ENCODE measurements at places on chromosomes 3 and 15.
A peak's percentile ranks its signal among the peaks of the same experiment; 100 is the strongest.

DNA sequence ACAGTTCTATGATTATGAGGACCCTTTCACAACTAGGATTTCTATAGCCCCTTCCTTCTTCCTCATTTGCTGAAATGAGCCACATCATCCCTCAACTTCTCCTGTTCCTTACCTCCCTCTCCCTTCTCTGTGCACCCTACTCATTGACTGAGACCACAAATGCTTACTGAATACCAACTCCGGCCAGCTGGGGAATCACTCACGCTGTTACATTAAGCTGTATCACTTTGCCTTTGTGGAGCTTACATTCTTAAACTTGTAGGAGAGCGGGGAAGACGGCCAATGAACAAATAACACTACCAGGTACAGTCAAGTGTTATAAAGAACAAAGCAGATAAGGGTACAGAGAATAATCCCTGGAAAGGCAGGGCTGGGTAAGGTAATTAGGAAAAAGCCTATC is 5.7 kb downstream of the SUCLG2 start:
- DNase-seq: peak; percentile 32

GRCh38 chr3:150675587-150675986 is 28.1 kb downstream of the ERICH6 start:
- no peak for DNase-seq

DNA sequence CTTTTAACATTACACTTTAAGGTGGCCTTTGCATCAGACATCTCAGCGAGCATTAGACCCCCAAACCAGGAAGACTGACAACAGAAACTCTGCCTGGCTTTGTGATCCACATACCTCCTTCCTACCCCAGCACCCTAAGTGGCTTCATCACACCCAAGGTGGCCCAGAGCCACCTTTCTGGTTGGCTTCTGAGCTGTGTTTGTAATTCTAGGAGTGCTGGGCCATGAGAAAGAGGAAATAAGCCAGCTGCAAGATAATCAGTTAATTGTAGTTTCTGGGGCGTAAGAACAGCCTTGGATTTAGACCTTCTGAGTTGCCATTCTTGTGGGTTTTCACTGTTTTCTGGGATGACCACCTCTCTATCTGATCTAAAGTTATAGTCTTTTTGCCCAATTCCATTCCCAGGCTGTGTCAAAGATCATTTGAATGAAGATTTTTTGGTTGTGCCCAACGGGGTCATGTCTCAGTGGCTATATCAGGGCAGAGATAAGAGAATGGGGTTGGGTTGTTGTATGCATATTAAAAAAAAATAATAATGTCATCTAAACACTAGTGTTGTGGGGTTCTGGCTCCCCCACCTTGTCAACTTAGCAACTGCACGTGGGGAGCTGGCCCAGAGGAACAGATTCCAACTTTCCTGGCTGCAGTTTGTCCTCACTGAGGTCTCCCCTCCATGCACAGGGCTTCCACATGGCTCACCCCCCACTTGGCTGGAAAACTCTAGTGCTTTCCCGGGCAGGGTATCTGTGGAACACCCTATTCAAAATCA is 234.8 kb upstream of the WNT5A start:
- DNase-seq: peak; percentile 68

- DNase-seq: no peak
Measured at GRCh38 chr3:13132281-13132680, 59.1 kb upstream of the IQSEC1 start.

GRCh38 chr15:61051569-61052031 is 177.5 kb downstream of the RORA start:
- DNase-seq: peak; percentile 59

DNA sequence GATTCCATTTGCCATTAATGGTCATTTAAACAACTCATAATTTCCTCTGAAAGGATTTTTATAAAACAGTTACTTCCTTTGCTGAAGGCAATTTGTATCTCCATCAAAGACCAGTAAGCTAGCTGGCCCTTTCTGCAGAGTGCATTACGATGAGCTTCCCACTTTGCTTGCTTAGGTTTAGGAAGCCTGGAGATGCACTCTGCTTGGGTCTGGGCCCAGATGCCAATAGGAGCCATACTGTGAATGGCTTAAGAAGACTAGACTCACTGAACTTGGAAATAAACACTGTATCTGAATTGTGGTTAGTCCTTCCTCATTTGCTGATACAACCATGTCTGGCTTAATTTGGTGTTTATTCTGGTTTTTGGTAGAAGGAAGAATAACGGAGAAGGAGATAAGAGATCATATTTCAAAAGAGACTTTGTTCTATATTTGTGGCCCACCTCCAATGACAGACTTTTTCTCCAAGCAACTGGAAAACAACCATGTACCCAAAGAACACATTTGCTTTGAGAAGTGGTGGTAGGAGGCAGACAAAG is 38.1 kb downstream of the OXNAD1 start:
- no peak for DNase-seq

DNA sequence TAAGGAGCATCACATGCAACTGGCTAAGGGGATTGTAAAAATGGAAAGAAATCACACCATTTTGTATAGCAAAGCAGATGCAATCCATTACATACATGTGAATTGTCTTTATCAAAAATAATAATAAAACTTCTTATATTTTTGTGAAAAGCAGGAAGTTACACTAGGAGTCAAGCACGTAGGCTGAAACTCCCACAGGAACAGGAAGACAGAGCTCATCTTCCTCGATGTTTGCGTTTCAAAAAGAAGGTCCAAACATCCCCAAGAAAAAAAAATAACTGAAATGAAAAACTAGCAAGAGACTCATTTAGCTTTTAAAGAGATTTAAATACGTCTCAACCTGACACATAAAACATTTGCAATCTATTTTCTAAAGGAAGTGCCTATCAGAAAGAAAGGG is 106.6 kb downstream of the TGFBR2 start:
- DNase-seq: no peak

- no peak for DNase-seq
Measured at GRCh38 chr3:71046791-71047190, 536.7 kb downstream of the FOXP1 start.

DNA sequence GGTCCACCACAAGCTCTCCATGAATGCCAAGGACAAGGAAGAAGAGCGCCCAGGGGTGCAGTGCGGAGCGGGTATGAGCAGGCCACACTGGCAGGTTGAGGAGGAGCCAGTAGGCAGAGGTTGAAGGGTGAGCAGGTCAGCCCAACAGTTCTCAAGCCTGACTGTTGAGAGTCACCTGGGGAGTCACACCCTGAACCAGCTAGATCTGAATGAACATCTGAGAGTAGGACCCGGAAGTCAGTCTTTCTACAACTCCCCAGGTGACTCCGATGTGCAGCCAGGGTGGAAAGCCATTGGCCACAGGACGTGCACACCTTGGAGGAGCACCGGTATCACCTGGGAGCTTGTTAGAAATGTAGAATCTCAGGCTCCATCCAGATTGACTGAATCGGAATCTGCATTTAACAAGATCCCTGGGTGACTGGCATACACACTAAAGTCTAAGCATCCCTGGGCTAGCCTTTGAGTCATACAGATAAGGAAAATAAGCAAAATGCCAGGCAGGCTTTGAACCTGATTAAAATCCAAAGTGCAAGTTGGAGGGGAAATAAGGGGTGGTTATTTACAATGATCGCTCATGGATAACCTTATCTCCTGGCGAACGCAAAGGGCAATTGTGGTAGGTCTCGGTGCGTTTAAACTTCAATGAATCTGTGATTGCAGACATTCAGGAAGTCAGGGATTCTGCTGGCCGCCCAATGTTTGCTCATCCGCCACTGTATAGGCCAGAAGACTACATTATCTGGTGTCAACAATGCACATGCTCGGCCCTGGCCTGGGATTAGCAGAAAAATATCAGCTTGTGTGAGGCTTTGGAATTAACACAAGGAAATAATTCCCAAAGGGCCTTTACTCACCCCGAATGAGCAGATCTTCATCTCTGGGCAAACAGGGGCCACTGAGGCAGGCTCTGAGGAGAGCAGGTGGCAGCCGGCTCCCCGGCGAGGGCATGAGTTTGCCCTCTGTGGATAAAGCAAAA is 11.7 kb upstream of the LYZL4 start:
- DNase-seq: no peak

DNA sequence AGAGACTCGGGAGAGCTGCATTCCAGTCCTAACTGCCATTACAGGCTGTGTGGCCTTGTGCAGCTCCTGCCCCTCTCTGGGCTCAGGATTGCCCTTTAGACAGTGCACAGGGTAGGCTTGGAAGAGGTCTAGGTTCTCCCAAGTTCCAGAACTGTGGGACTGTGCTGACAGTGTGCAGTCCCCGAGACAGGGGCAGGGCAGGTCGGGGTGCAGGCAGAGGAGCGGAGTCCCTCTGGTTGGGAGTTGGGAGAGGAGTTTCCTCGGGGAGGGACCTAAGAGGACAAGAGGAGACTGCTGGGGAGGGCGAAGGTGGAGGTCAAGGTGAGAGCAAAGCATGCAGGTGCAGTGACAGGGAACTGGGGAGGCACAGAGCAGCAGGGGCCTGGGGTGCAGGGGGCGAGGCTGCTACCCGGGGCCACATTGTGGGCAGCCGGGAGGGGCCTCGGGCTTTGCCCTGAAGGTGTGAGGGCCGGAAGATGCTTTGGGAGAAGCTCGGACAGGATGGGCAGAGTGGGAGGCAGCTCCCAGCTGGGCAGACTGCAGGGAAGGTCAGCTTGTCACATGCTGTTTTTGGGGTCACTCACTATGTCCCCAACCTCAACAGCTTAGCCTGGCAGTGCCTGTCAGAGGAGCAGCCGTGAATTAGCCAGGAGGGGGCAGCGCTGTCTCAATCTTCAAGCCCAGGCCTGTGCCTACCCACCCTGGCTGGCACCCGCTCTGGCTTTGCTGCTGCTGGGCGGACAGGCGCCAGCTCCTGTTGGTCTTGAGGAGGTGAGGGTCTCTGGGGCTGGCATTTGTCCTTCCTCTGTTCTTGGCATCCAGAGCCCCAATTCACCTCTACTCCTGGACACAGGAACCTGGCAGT is 15.4 kb upstream of the CSPG4 start:
- peak; percentile 51 for DNase-seq

DNA sequence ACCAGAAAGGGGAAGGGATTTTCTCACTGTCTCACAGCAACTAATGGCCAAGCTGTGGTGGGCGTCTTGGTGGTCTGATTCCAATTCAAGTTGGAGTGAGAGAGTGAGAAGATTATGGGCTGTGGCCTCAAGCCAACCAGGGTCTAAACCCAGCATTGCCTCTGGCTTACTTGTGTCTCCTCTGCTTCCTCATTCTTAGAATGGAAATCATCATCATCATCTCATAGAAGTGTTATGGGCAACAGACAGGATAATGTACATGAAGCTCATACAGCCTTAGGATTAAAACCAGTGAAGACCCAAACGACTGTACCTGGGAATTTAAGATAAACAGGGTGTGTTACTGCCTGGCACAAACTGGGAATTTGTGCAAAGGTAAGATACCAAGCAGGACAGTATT is 29.1 kb upstream of the IREB2 start:
- DNase-seq: no peak

DNA sequence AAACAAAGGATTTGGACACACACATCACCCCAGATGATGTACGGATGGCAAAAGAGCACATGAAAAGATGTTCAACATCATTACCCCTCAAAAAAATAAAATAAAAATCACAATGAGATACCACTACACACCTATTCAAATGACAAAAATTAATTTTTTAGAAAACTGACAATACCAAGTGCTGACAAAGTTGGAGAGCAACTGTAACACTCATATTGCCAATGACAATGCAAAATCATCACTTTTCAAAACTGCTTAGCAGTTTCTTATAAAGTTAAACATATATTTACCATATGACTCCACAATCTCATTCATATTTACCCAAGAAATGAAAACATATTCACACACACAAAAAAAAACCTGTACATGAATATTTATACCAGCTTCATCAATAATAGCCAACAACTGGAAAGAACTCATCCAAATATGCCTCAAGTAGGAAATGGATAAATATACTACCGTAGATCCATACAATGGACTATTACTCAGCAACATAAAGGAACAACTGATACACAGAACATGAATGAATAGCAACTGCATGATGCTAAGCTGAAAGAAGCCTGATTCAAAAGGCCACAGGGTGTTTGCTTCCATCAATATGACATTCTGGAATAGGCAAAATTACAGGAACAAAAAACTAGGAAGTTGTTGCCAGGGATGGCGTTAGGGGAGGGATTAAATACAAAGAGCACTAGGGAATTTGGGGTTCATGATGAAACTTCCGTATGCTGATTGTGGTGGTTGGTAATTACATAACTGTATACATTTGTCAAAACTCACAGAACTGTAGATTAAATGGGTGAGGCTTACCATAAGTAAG is 1.3 kb downstream of the FSIP1 start:
- no peak for DNase-seq

DNA sequence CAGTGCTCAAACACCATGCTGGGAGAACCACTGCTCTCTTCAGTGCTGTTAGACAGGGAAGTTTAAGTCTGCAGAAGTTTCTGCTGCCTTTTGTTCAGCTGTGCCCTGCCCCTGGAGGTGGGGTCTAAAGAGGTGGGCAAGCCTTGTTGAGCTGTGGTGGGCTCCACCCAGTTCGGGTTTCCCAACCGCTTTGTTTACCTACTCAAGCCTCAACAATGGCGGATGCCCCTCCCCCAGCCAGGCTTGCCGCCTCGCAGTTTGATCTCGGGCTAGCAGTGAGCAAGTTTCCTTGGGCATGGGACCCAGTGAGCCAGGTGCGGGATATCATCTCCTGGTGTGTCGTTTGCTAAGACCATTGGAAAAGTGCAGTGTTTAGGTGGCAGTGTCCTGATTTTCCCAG is 670.2 kb upstream of the ALCAM start:
- DNase-seq: no peak

- DNase-seq: no peak
Measured at GRCh38 chr15:42068601-42069000, 25.8 kb downstream of the PLA2G4D start.

DNA sequence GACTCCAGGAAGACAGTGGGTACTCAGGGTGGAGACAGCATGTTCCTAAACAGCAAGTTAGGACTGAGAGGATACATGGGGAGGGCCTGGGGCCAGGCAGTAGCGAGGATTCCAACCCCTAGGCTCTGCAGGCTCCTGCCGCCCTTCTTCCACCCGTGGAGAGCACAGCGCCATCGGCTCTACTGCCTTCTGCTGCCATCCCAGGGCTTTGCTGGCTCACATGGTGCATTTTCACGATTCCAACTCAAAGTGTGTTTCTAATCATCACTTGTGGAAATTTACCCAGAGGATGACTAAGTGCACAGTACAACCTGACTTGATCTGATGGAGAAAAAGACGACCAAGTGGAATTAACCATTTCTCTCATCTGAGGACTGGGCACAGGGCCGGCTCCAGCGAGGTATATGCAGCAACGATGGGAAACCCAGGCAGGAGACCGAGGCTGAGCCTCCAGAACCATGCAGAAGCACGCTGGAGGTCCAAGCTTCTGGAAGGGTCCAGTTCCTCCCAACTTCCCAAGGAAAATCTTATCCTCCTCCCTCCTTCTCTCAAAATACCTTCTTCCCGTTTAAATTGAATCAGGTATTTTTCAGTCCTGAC is 104.6 kb downstream of the LRIG1 start:
- no peak for DNase-seq

- DNase-seq: no peak
Measured at GRCh38 chr15:66053991-66054390, 184.7 kb downstream of the RAB11A start.

DNA sequence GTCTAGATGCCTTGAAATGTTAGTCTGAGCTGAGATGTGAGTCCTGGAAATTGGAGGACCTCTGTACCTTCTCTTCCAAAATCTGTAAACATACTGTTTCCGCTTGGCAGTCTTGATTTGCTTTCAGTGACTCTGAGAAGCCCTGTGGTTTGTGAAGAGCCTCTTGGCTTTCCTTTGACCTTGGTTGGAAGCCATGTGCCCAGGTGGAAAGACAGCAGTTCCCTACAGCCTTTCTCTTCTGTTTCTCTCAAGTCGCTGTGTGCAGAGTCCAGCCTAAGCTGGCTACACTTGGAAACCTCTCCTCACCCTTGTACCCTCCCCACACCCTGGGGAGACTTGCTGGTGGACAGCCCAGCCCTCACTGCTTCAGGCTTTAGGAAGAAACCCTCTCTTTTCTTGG is 129.8 kb upstream of the CTDSPL start:
- no peak for DNase-seq

Measured in ELR (cell line).